Activated T-helper 1 cell treated with Interleukin-2 at 50 U/mL for 16 hours (primary cell): ENCODE measurements at places on chromosomes 3 and 15.

DNA sequence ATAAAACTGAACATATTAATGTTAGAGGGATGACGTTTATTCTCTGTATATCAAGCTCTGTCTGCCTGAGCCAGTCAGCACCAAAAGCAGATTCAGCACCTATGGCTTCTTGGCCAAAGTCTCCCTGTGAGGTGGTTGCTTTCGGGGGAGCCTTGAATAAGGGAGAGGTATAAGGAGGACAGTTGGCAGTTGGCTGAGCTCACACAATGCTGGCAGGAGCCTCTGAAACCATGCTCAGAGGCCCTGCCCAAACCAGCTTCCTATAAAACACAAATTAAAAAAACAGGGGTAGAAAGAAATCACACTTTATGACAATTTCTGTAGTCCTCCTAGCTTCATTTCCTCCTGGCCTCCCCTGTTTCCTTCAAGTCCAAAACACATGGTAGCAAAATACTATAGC is 18.8 kb downstream of the ARHGEF3 start:
- no peak for DNase-seq

GRCh38 chr3:128448491-128448890 is 18.2 kb downstream of the DNAJB8 start:
- DNase-seq: no peak

DNA sequence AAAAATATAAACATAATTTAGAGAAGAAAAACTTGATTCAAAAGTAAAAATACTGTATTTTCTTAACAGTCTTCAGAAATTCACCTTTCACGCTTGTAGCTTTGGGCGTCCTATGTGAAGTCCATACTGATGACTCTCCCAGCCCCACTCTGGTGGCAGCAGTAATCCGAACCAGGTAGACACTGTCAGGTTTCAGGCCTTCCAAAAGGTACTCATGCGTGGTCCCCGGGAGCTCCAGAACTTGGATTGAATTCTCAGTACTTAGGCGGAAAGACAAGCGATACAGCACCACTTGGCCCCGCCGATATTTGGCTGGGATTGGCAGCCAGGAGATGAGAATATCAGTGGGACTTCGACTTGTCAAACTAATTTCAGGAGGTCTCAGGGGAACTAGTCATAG is 69.7 kb downstream of the PRTG start:
- DNase-seq: no peak

DNA sequence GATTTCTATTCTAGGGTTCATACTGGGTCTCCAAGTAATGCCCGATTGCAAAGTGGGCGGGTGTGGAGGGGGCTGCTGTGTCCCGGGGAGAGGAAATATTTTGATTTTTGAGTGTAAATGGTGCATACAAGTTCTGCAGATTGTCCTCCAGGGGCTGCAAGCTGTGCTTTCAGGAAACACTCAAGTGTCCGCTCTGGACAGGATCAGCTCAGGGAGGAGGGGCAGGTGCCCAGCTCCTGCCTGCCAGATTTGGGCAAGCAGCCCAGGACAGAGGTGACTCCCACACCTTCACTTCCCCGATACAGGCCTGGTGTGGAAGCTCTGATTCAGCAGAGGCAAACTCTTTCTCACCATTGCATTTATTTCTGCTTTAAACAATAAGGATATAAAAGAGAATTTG is 142.7 kb downstream of the ALDH1A2 start:
- no peak for DNase-seq
